HT-29 (cell line): ENCODE measurements at places on chromosomes 6 and 20.
A peak's percentile ranks its signal among the peaks of the same experiment; 100 is the strongest.

DNA sequence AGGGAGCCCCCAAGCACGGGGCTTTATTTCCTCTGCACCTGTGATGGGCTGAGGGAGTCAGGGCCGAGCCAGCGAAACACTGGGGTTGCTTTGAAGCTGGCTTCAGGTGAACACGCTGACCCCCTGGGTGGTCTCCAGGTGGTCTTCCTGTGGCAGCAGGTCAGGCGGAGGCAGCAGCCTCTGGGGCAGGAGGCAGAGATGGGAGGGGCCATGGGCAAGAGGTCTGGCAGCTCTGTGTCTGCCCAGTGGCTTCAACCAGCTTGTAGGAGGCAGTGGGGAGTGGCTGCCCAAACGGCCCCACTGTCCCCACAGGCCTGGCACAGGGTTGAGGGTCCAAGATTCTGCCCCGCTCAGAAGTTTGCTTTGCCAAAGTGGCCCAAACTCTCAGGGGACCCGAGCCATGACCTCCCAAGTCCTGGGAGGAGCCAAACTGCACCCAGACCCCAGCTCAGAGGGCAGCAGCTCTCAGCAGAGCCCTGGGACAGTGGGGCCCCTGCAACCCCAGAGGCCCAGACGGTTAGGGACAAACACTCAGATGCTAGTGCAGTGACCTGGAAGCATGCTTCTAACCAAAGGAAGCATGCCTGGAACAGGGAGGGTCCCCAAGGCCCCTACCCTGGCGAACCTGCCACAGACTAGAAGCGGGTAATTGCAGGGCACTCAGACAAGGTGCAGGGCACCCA, 15.3 kb downstream of the NTSR1 start:
- no peak for DNase-seq

- DNase-seq = no peak
Observed at GRCh38 chr6:77638129-77638830, 14.6 kb upstream of the MEI4 start.

GRCh38 chr6:3277851-3278416, 19.2 kb downstream of the PSMG4 start:
- DNase-seq = no peak

DNA sequence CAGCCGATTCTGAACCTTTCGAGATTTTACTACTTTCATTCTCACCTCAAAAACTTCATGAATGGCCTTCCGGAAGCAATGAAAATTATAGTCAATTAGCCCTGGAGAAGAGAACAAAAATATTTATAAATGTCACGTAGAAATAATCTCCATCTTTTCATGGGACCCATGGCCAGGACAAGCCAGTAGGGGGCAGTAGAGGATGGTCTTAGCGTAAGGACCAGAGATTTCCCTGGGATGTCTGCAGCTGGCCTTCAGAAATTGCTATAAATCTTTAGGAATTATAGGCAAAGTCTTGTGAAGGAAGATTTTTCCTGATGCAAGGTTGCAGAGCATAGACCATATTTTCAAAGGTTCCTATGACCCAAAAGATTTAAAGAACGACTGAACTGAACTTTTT, 15.6 kb upstream of the UBE2J1 start:
- peak; percentile 68 for DNase-seq

DNA sequence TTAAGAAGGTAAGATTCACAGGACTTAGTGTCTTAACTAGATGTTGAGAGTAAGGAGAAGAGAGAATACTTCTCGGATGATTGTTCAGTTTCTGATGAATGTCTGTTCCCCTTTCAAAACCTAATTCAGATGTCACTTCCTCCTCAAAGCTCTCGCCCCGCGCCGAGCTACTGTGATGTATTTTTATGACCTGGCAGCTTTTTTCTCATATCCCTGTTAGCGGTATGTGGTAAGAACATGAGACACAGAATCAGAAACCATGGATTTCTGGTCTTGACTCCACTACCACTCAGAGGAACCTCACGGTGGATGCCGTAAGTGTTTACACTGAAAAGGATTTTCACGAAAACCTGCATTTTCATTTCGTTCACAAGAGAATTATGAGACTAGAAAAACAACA, 48.4 kb downstream of the CEP43 start:
- no peak for DNase-seq

GRCh38 chr6:137536104-137536773, 42.0 kb upstream of the OLIG3 start:
- DNase-seq = no peak

- DNase-seq = no peak
Observed at GRCh38 chr6:126534401-126534800, 194.5 kb downstream of the CENPW start.

- DNase-seq = peak; percentile 41
Observed at GRCh38 chr20:47727170-47727880, 58.0 kb downstream of the SULF2 start.

- DNase-seq = no peak
Observed at GRCh38 chr6:143867236-143867635, 3.0 kb downstream of the ZC2HC1B start.

DNA sequence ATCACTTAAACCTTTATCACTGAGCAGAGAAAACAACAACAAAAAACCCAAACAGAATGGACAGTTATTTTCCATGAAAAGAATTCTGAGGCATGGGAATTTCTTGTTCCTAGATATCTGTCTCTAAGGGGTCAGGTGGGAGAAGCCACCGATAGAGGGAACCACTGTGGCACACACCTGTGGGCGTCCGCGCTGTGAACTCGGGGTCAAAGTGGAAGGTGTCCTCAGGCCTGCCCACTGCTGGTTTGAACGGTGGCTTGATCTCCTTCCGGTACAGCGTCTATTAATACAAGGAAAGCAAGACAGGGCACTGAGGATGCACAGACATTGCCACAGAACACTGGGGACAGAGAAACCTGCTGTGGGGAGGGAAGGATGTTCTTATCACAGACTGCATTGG, 76.5 kb upstream of the MPC1 start:
- DNase-seq = no peak

DNA sequence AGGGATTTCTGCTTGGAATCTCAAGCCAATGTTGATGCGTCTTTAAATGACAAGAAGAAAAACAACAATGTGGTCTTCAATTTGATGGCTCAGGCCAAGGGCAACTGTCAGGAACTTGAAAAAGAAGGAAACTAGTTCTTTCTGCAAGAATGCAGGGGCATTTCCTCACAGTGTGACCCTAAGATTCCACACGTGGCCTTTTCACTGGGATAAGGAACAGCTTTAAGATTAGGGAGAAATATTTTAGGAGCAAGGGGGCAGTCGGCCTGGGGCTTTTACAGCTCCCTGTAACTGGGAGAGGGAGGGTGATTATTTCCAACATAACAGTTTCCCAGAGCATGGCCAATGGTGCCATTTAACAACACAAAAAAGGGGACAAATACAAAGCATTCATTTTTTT, 39.4 kb upstream of the MRPS10 start:
- no peak for DNase-seq

DNA sequence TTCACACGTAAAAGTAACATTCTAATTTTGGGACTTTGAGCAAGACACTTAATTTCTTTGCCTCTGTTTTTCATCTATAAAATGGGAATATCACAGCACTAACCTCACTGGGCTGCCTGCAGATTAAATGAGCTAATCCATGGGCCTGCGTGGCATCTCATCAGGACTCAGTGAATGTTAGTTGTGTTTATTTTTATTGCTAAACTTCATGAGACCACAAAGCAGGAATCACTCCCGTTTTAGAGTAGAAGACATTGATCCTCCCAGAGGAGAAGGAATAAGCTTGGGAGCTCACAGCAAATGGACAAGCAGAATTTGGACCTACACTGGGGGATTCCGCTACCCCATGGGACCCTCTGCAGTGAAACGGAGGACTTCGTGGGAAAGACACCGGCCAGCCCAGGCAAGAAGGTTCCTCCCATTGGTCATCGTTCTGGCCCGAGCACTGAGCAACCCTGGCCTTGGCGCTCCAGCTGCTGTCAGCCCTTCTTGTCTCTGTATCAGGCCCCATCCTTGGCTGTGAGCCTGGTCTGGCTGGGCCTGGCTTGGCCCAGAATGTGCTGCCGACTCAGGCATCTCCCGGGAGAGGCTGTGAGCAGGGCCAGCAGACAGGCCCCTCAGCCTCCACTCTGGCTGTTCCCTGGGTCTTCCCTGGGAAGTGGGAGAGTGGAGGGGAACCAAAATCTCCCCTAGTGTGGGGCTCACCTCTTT, 79.8 kb downstream of the NFATC2 start:
- DNase-seq = no peak

DNA sequence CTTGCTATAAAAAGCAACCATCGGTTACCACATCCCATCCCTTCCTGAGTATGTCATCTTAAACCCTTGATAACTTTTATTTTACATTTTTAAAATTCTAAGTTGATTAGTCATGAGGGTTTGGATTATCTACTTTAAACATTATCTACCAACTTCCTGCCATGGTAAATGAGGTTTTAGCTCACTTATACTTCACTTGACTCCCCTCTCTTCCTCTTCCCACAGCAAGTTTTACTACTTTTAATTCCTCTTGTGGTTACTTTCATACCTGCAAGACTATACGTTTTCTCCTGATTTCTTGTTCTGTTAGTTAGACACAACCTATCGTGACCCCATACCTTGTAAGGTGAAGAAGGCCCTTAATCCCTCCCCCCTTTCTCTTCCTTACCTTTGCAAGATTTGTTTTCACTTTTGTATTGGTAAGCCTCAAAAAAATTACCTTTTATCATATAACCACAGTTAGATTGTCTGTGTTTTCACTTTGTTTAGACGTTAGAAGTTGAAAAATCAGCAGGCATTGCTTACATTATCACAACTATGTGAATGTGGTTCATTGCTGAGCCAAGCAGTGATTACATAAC, 60.1 kb upstream of the OGFRL1 start:
- DNase-seq = no peak

- DNase-seq = no peak
Observed at GRCh38 chr20:63821811-63822210, 9.3 kb downstream of the ZBTB46 start.

GRCh38 chr6:55009131-55009530, 162.6 kb downstream of the FAM83B start:
- DNase-seq = no peak

GRCh38 chr6:108117427-108118358, 43.2 kb upstream of the OSTM1 start:
- DNase-seq = peak; percentile 26

GRCh38 chr6:79911992-79912391, 35.4 kb downstream of the ELOVL4 start:
- DNase-seq = no peak

DNA sequence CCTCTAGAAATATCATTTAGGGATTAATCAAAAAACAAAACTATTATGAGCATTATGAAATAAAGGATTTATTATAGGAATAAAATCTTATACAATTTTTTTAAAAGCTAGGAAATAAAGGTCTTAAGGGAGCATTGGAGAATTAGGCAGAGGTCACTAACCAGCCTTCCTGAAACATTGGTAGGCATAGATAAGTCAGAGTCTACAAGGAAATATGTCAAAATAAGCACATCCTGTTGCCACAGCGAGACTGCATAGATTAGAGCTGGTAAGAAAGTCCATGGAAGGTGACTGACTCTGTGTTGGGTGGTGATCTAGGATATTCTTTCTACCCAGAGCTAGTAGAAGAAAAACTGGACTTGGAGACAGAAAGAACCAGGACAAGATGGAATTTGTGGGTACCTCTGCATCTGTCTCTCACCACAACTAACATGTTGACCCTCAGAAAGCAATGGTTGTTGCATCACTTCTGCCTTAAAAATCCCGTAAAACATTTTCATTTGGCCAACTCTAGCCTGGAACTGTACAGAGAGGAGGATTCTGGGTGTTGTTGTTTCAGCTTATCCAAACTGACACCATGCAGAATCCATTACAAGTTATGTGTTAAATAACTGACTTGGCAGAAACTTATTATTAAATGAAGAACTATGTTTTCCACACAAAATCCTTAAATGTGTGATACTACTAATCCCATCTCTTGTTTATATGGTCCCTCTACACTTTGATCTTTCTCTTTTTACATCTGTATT, 77.1 kb downstream of the FBXO5 start:
- DNase-seq = no peak
